Esophagus muscularis mucosa (tissue), 4 donors: ENCODE measurements at places on chromosomes 2 and 18. TPM values are rescaled to one million over a fixed set of nuclear protein-coding genes. Genes with fewer than 3 reads are reported as not detected.

DNA sequence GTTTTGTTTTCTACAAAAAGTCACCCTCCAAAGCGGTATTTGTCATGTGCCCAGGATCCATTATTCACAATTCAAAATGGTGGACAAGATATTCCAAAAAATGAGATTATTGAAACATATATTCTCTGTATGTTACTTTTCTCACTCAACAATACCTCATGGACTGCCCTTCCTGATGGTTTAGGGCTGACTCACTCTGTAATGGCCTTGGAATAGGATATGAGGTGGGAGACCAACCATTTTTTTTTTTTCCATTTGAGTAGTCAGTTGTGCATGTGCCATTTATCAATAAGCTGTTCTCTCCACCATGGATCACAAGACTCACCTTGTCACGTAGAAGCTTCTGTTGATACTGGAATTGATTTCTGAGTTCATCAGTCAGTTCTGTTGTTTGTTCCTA lies 64.5 kb downstream of the LYPD6 start:
- DNase-seq = no peak
- no peaks in the 10 kb centered on the region for H3K27me3 ChIP-seq
- H3K4me1 ChIP-seq = no peaks in the 10 kb centered on the region
- H3K27ac ChIP-seq = no peak overlapping the region

DNA sequence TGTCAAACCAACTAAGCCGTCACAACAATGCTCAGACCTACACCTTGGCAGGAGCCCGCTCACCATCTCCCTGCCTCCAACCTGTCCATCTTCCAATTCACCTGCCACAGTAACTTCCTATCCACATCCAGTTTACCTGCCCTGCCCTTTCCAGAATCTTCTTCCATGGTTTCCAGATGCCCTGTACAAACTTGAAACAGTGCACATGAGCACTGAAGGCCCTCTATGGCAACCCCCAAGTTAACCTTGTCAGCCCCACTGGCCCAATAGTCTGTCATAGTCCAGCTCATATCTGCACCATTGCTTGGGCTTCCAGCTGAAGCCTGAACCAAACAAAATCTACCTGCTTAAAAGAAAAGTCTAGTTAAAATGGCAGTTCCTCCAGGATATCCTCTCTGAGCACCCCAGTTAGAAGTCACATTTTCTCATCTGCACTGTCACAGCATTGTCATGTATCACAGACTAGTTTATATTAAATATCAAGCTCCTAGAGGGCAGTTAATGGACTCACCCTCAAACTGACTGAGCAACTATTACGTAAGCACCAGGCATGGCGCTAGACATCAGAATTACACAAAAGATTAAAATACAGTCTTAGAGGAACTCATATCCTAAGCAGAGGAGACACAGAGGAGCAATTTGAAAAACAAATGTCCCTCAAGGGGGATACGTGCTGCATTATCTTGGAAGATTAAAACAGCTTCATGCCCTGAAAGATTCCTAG lies 11.6 kb downstream of the NFE2L2 start:
- H3K36me3 ChIP-seq = no peaks in the 10 kb centered on the region
- DNase-seq = no peak

LNPK gene
- 9.9 TPM for total RNA-seq

OSR1 gene
- total RNA-seq = 52.9 TPM

- H3K27me3 ChIP-seq = no peaks in the 10 kb centered on the region
- H3K4me3 ChIP-seq = no peak overlapping the region
- no peaks in the 10 kb centered on the region for H3K36me3 ChIP-seq
- no peak overlapping the region for H3K27ac ChIP-seq
Measured at GRCh38 chr18:37430357-37431076, 135.1 kb downstream of the CELF4 start.

DNA sequence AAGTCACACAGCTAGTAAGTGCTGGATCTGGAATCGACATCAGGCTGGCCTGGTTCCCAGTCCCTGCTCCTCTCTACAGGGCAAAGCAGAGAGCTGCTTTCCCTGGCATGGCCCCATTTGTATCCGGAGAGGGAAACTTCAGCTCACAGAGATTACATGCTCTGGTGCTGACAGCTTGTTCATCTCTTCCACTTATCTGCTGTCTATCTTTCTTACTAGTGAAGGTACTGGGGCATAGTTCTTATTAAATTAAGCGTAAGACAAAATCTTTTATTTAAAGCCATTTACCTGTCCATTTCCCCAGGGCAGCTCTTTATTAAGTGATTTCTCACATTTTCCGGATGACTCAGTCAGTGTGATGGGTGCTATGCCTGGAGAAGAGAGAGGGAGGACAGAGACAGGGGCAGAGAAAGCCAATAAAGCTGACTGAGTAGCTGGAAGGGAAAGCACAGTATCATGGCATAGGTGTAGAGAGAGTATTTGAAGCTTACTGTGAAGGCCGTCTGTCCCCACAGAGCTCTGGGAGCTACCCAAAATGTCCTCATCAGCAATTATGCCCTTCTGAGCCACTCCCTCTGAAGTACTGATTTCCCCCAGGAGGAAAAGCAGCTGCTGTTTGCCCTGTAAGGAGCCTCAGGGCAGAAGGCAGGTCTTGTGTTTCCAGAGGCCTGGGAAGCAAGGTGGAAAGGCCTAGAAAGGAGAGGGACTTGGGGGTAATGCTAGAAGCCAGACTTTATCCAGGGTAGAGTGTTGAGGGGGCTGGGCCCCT lies 44.1 kb upstream of the EPAS1 start:
- no peak overlapping the region for H3K4me3 ChIP-seq
- H3K27me3 ChIP-seq = no peaks in the 10 kb centered on the region
- H3K36me3 ChIP-seq = no peaks in the 10 kb centered on the region
- H3K27ac ChIP-seq = no peak overlapping the region
- DNase-seq = no peak

DNA sequence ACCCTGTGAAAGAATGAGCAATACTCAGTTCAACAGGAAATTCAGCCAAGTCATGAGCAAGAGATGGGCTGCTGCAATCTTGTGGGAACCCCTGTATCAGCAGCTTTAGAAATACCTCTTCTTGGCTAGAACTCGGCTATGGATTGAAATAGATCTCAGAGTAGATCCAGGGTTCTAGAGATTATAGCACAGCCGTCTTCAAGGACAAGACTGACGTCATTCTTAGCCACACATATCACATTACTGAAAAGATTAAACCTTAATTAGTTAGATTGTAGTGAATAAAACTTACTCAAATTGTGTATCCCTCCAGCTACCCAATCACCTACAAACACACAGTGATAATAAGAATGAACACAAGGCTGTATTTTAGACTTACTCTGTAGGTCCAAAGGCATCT lies 776.4 kb downstream of the EPHA4 start:
- no peak overlapping the region for H3K4me3 ChIP-seq
- H3K27me3 ChIP-seq = no peaks in the 10 kb centered on the region
- H3K36me3 ChIP-seq = no peaks in the 10 kb centered on the region

- H3K27me3 ChIP-seq = no peaks in the 10 kb centered on the region
- H3K4me3 ChIP-seq = no peak overlapping the region
- no peak for DNase-seq
- peaks cover 51% of the 10 kb centered on the region for H3K36me3 ChIP-seq
- H3K27ac ChIP-seq = no peak overlapping the region
Measured at GRCh38 chr2:201090574-201090973, 18.8 kb downstream of the NDUFB3 start.
